ENCODE measurements at places on chromosomes 13 and 19. TPM values are rescaled to one million over a fixed set of nuclear protein-coding genes. Genes with fewer than 3 reads are reported as not detected.

DNA sequence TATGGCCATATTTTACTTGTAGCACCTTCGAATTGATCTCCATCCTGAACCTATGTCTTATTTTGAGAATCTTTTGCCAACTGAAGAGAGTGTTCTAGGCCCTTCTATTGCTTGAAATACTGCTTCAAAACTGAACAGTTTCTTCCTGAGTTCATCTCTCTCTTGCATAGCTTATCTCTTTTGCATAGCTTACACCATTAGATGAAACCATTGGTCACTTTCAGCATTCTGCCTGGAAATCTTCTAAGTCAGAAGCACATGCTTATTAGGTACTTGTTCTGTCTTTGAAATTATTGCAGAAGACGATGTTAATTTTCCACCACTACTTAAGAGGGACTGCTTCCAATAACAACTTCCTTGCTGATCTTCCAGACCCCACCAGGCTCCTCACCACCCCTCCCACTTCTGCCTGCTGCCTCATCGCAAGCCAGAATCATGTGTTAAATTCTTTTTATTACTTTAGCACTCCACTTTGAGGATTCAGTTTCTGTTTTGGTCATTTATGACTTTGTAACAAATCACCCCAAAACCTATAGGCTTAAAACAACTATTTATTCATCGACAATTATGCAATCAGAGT, 122.4 kb upstream of the MAB21L1 start:
- peak; percentile 30 for DNase-seq

Gene PSMC4
- polyA plus RNA-seq = 117 TPM

Gene GFY
- not detected for polyA plus RNA-seq

GRCh38 chr19:10086591-10087192, 575 bp downstream of the SHFL start:
- DNase-seq = no peak

Gene ZNF540
- polyA plus RNA-seq = 0.30 TPM

Gene DIRAS1
- polyA plus RNA-seq = 0.03 TPM

DNA sequence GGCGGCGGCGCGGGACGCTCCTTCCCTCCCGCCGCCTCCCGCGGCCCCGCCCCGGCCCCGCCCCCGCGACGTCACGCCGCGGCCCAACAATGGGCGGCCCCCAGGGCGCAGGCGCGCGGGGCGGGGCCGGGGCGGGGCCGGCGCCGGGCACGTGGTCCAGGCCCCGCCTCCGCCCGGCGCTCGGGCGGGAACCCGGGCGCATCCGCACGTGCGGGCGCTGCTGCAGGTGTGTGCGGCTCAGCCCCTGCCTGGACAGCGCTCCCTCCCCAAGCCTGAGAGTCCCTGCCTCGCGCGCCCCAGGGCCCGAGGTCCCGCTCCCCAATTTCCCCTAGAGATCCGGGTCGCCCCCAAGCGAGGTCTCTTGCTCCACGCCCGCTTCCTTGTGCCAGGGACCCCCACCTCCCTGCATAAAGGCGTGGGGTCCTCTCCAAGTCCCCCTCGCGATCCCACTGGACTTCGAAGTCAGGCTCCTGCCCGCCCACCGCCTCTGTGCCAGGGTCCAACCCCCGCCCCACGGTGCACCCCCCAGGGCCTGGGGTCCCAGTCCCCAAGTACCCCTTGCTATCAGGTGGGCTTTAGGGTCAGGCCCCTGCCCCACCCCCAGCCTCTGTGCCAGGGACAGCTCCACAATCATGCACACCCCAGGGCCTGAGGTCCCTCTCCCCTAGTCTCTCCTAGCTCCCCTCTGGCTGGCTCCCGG, at the start of gene MEX3D:
Gene MEX3D, minus strand, starts transcription at position 6 of the 700 bp plus-strand sequence. CDS start 267 bp downstream, outside the sequence.
- no peak for DNase-seq

- DNase-seq = no peak
Observed at GRCh38 chr13:110345701-110346100, 38.6 kb downstream of the COL4A2 start.

- DNase-seq = no peak
Observed at GRCh38 chr19:32744555-32745325, 25.2 kb downstream of the TDRD12 start.

DNA sequence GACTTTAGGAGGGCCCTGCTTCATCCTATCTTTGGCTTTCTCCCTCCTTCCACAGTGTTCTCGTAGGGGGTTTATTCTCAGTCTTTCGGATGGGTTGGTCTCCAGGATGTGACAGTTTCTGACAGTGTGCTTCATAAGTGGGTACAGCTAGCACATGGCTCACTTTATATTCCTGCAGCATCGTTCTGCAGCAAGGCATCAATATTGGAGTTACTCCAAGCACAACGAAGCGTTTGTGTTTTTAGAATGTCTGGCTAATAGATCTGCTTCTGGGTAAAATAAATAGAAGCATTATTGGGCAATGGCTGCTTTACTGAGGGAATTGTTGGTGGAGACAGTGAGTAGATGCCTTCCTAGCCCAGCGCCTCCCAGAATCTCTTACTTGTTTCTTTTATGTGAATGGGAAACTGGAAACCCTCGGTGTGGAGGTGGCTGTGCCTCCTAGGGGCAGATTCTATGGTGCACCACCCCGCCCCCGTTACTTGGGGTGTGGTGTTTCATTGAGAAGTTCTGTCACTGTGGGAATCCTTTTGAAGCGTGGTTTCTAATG, 2.0 kb downstream of the FARP1 start:
- peak; percentile 24 for DNase-seq

GRCh38 chr13:30654430-30654829, 36.7 kb downstream of the USPL1 start:
- DNase-seq = no peak

DNA sequence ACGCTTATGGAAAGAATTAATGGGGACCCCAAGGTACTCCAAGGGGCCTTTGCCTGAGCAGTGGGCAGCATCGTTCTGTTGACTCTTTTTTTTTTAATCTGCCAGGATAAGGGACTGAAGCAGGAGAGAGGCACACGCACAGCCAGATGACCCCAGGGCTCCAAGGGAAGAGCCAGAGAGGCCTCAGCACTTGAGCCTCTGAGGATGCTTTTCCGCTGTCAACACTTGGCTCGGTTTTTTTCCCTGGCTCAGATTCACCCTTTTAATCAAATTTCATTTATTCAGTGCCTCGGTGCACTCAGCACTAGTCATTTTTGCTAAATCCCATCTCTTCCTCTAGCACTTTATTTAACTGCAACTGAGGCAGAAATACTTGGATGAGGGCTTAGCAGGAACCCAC, 226.3 kb downstream of the FGF9 start:
- DNase-seq = no peak

- DNase-seq = no peak
Observed at GRCh38 chr19:57068921-57069697, 50.7 kb upstream of the USP29 start.

Gene ZNF653
- 4.2 TPM for polyA plus RNA-seq

Gene ZNF836
- 2.5 TPM for polyA plus RNA-seq

- DNase-seq = no peak
Observed at GRCh38 chr13:93723316-93723715, 496.7 kb downstream of the GPC6 start.

Gene SIGLEC7
- polyA plus RNA-seq = not detected
